CD4-positive, alpha-beta T cell treated with Interferon gamma for 1 hour (primary cell): ENCODE measurements at places on chromosomes 7 and 10.

GRCh38 chr10:121064491-121064890, 213.3 kb downstream of the WDR11 start:
- no peak for DNase-seq

GRCh38 chr7:16668049-16668858, 22.3 kb downstream of the BZW2 start:
- DNase-seq = peak; percentile 46

- no peak for DNase-seq
These were observed 870.5 kb downstream of the LRMDA start for GRCh38 chr10:76301950-76302349.

DNA sequence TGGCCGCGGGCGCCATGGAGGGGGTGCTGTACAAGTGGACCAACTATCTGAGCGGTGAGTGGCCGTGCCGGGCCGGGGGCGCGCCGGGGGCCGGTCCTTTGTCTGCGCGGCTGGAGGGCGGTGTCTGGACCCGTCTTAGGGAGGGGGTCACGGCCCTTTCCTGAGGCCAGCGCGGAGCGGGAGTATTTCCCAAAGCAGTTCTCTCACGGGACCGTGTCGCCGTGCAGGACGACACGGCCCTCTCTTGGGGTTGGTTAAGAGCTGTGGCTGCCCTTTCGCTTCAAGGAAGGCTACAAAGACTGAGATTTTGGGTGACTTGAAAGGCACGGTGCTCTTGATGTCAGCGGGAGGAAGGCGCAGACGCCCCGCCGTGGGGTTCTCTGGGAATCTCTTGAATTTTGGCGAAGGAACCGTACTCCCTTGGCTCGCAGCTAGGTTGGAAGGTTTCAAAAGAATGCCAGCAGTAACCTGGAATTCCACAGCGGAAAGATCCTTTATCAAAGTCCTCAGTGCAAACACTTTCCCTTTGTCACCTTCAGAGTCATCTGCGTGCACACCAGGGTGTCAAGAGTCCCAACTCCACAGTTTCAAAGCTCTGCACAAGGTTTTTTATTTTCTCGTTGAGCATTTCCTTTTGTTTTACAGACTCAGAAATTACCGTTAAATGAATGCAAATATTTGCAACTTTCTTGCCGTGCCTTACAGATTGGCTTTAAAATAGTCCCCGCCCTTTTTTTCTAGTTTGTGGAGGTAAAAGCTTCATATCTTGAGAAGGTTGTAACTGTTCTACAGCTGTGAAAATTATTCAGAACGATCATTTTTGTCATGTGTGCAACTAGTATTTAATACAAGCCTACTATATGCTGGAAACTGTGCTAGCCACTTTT, 780 bp downstream of the PLEKHA8 start:
- peak; percentile 9 for DNase-seq

DNA sequence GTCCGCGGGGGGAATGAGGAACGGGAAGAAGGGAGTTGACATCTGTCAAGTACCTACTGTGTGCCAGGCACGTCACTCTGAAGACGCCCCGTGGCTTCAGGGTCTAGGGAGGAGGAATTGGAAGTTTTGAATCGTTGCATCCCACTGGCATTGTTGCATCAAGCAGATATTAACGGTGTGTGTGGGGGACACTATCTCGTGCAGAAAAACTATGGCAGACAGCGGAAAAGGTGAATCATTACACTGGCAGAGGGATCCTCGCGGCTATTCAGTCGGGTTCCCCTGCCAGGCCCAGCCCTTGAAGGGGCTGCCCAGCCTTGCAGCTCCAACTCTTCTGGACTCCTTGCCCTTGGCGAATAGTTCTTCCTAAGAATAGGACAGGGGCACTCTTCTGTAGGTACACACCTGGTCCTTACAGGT, 1.0 kb upstream of the KIAA1549 start:
- no peak for DNase-seq

- DNase-seq = no peak
These were observed 314.5 kb downstream of the CACNA2D1 start for GRCh38 chr7:82129091-82129490.

GRCh38 chr7:156034397-156034796, 222.1 kb upstream of the SHH start:
- DNase-seq = no peak

- DNase-seq = no peak
These were observed 40.5 kb upstream of the HSPB1 start for GRCh38 chr7:76261931-76262330.

GRCh38 chr7:45033261-45033930, 33.4 kb downstream of the CCM2 start:
- DNase-seq = no peak

- DNase-seq = peak; percentile 45
These were observed 744 bp downstream of the PPRC1 start for GRCh38 chr10:102133373-102134195.

- no peak for DNase-seq
These were observed 82.5 kb upstream of the TBX20 start for GRCh38 chr7:35336444-35336843.

- no peak for DNase-seq
These were observed 4.2 kb upstream of the NKX1-2 start for GRCh38 chr10:124453960-124454610.

GRCh38 chr10:34689053-34689452, 126.0 kb downstream of the PARD3 start:
- DNase-seq = no peak

DNA sequence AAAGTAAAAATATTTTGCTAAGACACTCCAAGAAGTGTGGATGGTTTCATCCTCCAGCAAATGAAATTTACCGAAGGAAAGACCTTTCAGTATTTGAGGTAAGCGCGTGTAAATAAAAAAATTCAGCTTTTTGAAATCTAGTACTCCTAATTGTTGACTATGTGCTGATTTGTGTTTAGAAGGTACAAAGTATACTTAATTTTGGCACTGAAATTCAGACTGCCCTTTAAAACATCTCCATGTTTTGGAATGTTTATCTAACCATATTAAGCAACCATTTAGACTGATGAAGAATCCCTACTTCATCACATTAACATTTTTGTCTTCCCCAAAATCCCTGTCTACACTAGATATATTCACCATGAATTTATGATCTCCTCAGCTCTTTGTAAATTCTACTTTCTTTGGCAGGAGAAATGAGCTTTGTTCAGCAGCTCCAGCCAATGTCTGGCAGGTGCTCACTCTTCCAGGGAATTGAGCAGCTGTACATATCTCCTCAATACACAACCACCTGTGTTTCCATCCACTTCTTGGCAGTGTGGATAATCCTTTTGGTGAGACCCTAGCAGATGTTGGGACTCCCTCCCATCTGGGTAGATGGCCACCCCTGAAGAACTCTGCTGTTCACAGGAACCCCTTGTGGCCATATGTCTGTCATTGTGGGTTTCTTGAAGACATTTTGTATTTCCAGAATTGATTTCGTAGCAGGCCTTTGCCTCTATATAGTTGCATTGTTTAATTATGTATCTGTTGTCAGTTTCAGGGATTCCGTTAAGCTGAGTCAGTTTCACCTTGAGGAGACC, 129.4 kb upstream of the SAMD8 start:
- DNase-seq = no peak

DNA sequence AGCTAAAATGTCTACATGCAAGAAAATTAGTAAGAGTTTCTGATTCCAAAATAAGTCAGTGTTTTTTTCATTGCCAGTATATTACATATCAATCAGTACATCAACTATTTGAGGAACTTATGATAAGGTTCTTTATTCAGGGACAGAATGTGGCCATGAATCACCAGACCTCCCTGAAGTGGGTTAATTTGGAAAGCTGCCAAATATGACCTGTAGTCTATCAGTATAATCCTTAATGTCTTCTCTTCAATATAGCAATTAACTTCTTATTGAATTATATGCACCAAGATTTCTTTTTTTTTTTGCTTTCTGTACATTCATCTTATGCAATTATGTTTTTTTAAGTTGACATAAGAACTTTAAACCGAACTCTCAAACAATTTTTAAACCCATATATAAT, 714.5 kb upstream of the POT1 start:
- DNase-seq = no peak

GRCh38 chr7:134660961-134661376, 14.3 kb downstream of the BPGM start:
- no peak for DNase-seq

- peak; percentile 31 for DNase-seq
These were observed 246.2 kb downstream of the SLC25A13 start for GRCh38 chr7:96075510-96076349.

- no peak for DNase-seq
These were observed 1.0 kb downstream of the NT5C2 start for GRCh38 chr10:103192089-103192450.

GRCh38 chr7:80362010-80362618, 149.8 kb downstream of the GNAT3 start:
- DNase-seq = no peak

DNA sequence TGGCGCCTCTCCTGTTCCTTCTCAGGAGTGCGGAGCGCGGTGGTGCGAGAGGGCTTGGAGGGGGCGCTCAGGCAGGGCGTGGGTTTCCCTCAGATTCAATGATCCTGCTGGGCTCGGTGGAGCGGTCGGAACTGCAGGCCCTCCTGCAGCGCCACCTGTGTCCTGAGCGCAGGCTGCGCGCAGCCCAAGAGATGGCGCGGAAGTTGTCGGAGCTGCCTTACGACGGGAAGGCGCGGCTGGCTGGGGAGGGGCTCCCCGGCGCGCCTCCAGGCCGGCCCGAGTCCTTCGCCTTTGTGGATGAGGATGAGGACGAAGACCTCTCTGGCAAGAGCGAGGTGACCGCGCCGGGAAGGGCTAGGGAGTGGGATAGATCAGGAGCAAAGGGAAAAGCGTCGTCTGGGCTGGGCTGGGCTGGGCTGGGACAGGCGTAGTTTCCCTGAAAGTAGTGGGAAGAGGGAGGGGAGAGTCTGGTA, 17.0 kb downstream of the FAM131B start:
- peak; percentile 62 for DNase-seq

- no peak for DNase-seq
These were observed 21.1 kb downstream of the CYP2C8 start for GRCh38 chr10:95048206-95048605.

DNA sequence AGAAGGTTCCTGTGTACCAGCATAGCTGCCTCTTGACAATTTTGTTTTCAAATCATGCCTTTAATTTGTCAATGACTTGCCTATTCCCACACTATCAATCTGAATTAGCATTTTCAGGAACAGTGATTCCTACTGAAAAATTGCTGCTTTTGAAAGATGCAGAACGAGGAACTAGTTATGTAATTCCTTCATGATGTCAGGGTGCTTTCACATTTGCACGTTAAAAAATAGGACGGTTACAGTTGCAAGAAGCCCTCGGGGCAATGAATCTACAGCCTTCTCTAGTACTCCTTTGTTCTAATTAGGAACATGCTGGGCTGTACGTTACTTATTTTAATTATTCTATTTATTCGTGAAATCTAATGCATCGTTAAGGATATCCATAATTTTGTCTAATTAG, 253.9 kb downstream of the OTUD1 start:
- DNase-seq = no peak

- DNase-seq = no peak
These were observed 15.4 kb downstream of the CFAP46 start for GRCh38 chr10:132926777-132927650.

GRCh38 chr7:101128040-101128834, 1.3 kb downstream of the SERPINE1 start:
- DNase-seq = no peak

- DNase-seq = no peak
These were observed 138.1 kb upstream of the BTBD16 start for GRCh38 chr10:122132882-122133565.

DNA sequence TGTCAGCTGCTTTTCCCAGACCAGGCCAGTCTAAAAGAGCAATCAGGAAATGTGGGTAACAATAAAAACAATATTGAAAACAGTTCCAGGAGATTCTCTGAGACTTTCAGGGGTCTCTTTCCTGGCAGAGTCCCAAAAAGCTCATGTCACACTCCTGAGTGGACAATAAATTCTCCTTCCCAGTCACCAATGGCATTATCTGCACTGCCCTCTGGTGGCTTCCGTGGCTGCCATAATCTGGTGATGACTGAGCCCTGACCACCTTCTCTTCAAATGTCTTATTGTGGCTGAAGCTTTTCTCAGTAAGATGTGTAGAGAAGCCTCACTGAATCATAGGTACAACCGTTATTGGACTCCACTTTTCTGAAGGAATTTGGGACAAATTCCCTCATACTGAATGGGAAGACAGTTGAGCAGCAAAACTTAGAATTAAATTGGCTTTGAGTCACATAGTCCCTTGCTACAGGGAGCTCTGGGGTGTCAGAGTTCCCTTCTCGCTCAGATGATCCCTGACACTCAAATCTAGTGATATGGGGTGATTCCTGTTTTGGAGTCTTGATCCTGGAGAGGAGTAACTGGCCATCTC, 24.4 kb upstream of the ASAH2 start:
- DNase-seq = peak; percentile 15

DNA sequence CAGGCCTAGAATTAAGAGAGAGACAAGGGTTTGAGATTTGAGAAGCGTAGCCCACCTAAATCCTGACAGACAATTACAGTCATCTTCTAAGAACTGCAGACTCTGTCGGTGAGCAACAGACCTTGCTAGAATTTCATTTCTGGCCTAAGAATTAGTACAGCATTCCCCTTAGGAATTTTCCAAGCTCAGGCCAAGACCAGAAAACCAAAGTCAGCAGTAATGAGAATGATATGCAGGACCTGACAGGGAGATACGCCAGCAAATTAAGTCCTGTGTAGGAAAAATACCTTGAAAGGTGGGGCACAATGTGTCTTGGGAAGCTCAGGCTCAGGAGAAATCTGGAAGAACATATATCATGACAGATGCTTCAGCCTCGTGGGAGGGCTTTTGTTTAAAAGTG, 52.7 kb upstream of the HERPUD2 start:
- no peak for DNase-seq

DNA sequence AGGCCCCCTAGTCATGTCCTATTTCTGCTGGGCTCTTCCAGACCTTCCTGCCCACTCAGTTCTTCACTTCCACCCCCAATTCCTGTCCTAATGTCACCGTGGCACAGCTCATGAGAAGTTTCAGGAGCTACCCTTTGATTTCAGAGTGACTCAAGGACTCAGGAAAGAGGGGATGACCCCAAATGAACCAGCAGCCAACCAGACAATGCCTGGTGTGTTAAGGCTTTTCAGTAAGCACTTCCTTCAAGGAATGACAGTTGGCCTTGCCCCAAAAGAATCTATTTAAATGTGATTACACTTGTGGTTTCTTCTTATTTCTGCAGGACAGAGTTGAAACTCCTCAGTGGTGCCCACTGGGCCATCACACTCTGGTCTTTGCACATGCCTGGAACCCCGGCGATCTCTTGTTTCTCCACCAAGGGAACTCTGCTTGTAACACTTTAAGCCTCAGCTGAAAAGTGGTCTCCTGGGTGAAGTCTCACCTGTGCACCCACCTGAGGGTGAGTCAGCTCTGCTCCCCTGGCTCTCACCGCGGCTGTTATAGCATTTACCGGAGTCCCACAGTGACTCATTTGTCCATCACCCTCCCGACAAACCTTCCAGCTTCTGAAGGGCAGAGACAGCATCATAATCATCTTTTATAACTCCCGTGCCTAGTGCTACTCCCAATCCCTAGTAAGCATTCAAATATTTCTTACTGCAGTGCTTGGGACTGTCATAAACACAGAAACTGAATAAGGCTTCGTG, 123.0 kb upstream of the SVIL start:
- DNase-seq = no peak

- no peak for DNase-seq
These were observed 46.2 kb downstream of the SMNDC1 start for GRCh38 chr10:110258542-110258941.

- DNase-seq = no peak
These were observed 41.1 kb downstream of the PUS7 start for GRCh38 chr7:105480931-105481330.

GRCh38 chr7:2523461-2523936, 3.9 kb downstream of the LFNG start:
- no peak for DNase-seq

GRCh38 chr7:122651451-122651850, 47.5 kb downstream of the RNF133 start:
- no peak for DNase-seq
